ENCODE measurements at places on chromosomes 12 and 14. TPM values are rescaled to one million over a fixed set of nuclear protein-coding genes. Genes with fewer than 3 reads are reported as not detected.

Gene B3GNT4
- 0.63 TPM for total RNA-seq

Gene DAO
- total RNA-seq, result not detected

Gene MMP17
- 13.2 TPM for total RNA-seq

Gene SUSD6
- 6.3 TPM for total RNA-seq

Gene NUP37
- total RNA-seq, result 67.7 TPM

Gene TAS2R10
- not detected for total RNA-seq

Gene C14orf39
- total RNA-seq, result not detected

Gene TDRD9
- total RNA-seq, result not detected

Gene TMEM229B
- 0.17 TPM for total RNA-seq

Gene CYP46A1
- total RNA-seq, result 0.14 TPM

Gene CCDC63
- total RNA-seq, result not detected

Gene MYBPC1
- total RNA-seq, result not detected

Gene KRT83
- total RNA-seq, result 5.4 TPM

Gene CLEC2A
- total RNA-seq, result not detected

Gene PMCH
- not detected for total RNA-seq

Gene SYNDIG1L
- not detected for total RNA-seq

Gene KLRK1
- total RNA-seq, result not detected

Gene NOS1
- 0.52 TPM for total RNA-seq

Gene RILPL1
- total RNA-seq, result 12.2 TPM

Gene CLEC6A
- total RNA-seq, result not detected

Gene TSPAN19
- total RNA-seq, result not detected

Gene GDF3
- not detected for total RNA-seq

Data from A549 treated with CpdA at 1 μM for 4 hours (cell line).